ENCODE measurements at places on chromosomes 16 and 17.

DNA sequence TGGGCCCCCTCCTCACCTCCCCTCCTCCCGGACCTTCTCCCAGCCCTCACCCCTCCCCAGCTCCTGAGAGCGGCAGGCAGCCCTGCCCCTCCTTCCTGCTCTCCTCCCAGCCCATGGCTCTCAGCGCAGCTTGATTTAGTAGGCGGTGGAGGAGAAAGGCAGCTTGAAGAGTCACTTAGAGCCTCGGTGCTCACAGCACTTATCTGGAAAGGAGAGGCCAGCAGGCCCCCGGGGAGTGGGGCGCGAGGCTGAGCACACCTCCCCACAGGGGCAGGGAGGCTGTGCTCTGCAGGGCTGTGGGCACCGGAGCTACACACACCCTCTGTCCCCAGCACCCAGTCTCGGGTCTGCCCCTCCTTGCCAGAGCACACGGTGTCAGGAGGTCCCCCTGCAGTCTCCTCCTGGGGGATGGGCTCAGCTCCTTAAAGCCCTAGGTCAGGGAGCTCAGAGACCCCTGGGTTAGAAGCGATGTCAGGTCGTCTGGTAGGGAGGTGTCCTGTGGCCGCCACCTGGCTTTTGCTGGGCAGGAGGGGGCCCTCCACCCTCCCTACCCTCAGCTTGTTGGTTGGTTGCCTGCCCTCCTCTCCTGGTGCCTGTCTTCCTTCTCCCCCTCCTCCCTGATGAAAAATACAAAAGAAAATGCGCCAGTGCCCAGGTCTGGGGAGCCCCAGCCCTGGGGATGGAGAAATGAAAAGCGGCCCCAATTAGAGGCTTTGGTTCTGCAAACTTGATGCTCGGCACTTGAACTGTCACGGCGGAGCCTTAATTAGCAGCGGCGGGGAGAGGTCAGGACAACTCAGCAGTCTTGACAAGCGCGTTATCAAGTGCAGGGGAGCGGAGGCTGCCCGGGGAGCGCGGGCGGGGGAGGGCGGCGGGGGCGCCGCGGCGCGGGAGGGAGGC lies 151.1 kb upstream of the GSE1 start:
- DNase-seq: no peak

DNA sequence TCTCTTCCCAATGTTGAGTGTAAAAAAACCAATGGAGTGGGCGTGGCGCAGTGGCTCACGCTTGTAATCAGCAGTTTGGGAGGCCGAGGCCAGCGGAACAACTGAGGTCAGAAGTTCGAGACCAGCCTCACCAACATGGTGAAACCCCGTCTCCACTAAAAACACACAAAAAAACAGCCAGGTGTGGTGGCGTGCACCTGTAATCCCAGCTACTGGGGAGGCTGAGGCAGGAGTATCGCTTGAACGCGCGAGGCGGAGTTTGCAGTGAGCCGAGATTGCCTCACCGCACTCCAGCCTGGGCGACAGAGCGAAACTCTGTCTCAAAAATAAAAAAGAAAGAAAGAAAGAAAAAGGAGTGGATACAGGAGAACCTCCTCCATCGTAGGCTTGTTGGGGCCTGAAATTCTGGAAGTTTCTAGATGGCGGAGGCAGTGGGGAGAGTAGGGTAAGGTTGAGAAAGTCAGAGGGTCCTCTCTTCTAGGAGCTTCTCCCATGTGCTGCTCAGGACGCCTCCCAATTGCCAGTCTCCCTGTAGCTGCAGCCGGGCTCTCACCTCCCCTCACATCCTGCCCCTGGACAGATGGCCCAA lies 709 bp upstream of the ZNF764 start:
- DNase-seq: no peak

- no peak for DNase-seq
These were observed 70.3 kb upstream of the NOL11 start for GRCh38 chr17:67647482-67647881.

DNA sequence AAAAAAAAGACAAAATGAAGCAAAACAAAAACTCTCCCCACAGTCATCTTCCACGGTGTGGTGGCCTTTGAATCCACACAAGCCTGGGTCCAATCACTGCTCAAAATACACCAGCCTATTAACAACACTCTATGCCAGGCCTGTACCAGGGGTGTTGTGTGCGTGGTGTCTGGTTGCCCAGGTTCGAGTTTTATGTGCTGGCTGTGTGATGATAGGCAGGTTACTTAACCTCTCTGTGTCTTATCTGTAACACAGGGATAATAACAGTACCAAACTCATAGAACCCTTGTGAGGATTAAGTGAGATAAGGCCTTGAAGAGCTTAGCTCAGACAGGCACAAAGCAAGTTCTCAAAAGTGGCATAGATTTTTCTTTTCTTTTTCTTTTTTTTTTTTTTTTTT lies 235.2 kb downstream of the PARN start:
- no peak for DNase-seq

DNA sequence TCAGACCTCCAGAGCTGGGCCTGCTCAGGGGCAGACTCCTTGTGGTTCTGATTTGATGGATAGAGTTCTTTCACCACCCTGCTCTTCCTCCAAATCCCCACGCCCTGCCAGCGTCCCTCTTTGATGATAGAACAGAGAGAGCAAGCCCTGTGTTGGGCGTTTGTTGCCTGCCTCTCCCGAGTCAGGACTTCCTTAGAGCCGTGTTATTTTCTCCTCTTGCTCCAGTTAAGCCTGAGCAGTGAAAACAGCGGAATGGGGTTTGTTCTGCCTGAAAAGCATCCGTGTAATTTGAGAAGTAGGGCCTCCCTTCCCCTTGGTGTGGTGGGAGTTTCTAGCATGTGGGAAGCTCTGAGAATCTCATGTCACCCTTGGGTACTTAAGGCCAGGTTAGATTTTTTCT lies 22.1 kb downstream of the TMEM94 start:
- no peak for DNase-seq

All from activated CD4-positive, alpha-beta T cell treated with anti-CD3 and anti-CD28 coated beads, Interleukin-2, amount 50 U/mL, for 24 hours (primary cell).